ENCODE measurements at places on chromosomes 2 and 18.

- no peak for DNase-seq
Measured at GRCh38 chr2:150426315-150426714, 61.2 kb downstream of the RND3 start.

GRCh38 chr2:10034333-10035052 lies 8.9 kb upstream of the KLF11 start:
- DNase-seq, result no peak

DNA sequence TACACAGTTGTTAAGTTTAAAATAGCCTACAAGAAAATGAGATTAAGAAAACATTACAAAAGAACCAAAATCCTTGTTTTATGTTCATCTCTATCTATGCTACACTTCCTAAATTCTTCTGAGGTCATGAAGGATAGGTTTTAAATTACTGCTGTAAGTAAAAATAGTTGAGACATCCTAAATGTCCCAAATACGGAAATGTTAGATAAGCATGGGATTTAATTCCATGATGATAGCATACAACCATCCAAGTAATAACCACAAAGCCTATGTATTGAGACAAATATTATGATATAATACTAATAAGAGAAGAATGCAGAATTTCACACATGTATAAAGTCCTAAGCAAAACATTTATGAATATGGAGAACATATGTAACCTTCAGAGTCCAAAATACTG lies 34.1 kb downstream of the PIEZO2 start:
- no peak for DNase-seq

- DNase-seq, result no peak
Measured at GRCh38 chr2:237208373-237209260, 122.9 kb downstream of the COPS8 start.

- peak; percentile 76 for DNase-seq
Measured at GRCh38 chr2:169891593-169892298, 64.5 kb downstream of the UBR3 start.

GRCh38 chr2:106189764-106190468 lies 4.2 kb downstream of the UXS1 start:
- DNase-seq, result no peak

DNA sequence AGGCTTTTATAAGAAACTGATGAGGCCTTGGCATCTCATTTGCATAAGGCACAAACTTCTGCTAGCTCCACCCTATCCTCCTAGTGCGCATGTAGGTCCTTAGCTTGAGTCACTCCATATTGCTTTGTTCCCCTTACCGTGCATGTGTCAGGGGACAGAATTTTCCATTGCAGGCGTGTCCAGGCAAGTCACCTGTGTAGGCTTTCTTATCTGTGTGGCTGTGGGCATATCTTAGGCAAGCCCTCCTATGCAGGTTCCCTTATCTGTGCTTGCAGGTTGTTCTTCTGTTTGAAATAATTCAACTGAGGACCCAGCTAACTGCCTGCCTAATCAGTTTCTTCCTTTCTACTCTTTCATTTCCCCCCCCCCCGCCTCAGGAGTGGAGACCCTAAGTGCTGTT lies 63.3 kb upstream of the CDCA7 start:
- no peak for DNase-seq

DNA sequence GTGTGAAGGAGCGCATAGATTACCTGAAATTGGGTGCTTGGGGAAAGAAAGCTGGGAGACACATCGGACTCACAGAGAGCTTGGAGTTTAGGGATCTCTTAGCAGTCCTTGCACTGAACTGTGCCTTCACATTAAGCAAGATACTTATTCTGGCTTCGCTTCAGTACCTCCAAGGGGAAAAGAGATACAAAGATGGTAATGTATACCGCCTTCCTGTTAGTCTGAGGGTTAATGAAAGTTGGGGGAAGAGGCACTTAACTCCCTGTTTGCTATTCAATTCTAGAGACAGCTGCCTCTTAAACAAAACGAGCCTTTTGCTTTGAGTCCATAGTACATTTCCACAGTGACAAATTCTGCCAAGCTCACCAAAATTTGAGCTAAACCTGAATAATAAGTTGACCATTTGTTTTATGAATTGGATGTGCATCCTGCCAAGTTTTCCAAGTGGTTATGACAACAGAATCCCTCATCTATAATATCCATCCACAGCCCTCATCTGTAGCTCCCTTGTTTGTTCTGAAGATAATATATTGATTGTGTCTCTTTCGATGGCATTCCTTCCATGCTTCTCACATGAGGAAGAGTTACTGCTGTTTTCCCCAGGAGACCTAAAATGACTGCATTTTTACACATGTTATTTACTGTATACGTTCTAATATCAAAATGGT lies 287.1 kb upstream of the ATP5MC3 start:
- DNase-seq, result peak; percentile 40

- peak; percentile 9 for DNase-seq
Measured at GRCh38 chr18:59631583-59632181, 65.5 kb downstream of the CCBE1 start.

DNA sequence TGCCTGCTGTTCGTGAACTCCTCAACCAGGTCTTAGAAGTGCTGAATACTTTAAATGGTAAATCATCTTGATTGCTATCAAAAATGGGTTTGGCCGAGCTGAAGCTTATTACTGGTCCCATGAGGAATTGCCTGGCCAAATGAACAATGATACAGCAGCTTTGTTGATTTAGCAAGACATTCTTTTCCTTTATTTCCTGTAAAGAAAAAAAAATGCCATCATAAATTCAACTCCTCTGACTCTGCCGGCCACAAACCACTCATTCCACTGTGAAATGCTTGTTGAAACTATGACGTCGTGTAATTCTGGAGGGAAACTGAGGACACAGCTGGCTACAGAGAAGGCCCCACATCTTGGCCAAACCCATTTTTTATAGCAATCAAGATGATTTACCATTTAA lies 74.2 kb upstream of the ID2 start:
- no peak for DNase-seq

- DNase-seq, result no peak
Measured at GRCh38 chr2:36869606-36870005, 96.7 kb downstream of the STRN start.

DNA sequence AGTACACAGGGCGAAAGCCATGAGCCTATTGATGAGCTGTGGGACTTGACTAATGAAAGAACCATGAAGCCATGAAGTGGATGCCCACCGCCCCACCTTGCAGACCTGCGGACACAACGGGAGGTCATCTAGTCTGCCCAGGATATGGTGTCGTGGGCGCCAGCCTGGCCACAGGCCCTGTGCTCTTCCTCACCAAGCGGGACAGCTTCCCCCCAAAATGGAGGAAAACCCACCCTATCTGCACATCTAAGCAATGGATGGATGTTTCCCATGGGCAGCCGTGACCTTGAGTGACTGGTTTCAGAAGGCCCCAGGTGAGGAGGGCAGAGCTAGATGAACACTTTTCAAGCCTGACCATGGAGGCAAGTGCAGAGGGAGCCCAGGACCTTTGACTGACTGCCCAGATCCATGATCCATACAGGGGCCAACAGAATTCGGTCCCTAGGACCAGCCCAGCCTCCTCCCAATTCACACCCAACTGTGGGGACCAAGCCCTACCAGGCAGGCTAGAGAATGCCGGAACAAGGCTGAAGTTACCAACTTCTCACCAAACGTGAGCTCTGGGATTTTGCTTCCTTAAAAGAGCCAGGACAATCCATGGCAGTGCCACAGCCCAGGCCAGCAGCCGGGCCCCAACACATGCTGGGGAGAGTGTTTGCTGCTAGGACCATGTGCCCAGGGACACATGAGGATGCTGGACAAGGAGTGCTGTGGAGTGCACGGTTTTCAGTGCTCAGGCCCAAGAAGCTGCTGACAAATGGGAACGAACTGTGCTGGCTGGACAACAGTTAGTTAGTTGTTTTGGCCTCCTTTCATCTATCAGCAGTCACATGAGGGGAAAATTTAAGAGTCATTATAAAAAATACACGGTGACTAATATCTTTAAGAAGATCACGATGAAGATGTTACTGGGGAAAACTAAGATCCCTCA lies 249.4 kb downstream of the HDAC4 start:
- DNase-seq, result no peak

DNA sequence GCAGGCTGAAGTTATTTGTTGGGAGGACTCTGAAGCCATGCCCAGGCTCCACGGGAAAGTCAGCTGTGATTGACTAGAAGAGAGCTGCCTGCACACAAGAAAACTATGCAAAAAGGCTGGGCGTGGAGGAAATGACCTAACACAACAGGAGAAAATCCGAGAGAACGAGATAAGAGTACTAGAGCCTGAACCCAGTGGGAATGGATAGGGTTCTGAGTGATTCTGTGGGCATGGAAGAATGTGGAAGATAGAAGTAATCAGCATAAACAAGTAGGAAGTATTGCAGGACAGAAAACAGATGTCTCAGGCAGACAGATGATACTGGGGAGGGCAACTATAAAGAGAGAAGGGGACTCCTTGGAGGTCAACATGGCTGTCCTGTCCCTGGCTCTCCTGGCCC lies 12.1 kb upstream of the COPS8 start:
- DNase-seq, result no peak

DNA sequence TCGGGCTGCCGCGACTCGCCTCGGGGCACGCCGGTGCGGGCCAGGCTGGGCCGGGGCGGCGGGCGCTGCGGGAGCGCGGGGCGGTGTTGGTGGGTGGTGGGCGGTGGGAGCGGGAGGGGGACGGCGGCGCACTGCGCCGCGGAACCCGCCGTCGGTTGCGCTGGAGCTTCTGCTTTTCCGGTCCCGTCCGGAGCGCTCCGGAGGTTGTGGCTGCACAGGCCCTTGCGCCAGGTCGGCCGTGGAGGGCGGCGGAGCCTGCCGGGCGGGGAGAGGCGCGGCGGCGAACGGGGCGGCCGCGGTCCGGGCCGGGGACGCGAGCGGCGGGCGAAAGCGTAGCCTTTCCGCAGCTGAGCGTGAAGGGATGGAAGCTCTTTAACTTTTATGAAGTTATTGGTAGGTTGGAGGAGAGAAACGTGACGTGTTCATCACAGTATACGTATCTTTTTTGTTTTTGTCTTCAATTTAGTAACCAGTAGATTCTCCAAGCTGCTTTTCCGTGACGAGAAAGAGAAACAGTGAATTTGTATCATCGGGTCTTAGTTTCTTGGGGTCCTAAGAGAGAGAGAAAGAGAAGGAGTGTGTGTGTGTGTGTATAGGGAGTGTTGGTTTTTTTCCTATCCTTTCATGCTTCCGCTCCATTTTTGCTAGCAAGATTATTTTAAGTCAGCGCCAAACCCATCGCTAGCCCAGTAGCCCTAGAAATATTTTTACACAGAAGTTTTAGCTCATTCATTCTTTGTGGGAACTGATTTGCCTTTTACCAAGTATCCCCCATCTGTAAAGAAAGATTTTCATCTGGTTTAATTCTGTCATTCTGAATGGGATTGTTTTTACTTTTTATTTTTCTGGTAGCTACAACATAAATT lies 535 bp downstream of the ATG4B start:
- no peak for DNase-seq

DNA sequence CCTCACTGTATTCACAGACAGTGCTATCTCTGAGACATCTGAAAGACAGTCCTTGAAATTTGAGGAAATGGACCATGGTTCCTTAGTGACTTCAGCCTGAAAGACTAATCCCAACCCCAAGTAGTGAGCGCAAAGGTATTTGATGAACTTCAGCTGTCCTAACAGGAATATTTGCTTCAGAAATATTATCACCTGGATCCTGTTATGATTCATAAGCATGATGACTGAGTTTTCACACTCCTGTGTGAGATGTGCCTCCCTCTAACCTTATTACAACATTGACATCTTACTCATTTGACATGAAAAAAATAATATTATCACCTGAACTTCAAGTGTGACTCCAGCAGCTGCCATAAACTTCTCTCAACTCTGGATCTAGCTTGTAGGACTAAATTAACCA lies 11.6 kb upstream of the MRPL19 start:
- DNase-seq, result no peak

- DNase-seq, result no peak
Measured at GRCh38 chr2:201978986-201979385, 54.7 kb upstream of the FZD7 start.

GRCh38 chr2:73970850-73971471 lies 13.7 kb upstream of the TET3 start:
- DNase-seq, result peak; percentile 21

DNA sequence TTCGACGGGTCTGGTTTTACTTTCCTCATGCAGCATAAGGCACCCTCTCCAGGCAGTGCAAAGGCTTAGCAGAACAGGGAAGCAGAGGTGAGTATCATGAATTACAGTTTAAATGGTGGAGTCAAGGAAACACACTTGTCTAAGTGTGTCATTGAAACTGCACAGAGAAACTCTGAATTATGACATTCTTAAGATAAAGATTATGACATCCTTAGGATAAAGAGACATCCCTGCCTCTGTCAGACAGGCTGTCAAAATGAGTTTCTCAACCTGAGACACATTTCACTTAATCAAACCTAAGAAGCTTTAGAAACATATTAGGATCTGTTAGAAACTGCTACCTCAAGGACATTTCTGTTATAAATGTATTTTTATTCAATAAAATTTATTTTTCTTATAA lies 113.2 kb downstream of the DHRS9 start:
- DNase-seq, result no peak

Measured in NCI-H2029 treated with DMSO at 0.1 percent for 48 hours (cell line).